ENCODE measurements at places on chromosomes 1 and 21.
A peak's percentile ranks its signal among the peaks of the same experiment; 100 is the strongest.

DNA sequence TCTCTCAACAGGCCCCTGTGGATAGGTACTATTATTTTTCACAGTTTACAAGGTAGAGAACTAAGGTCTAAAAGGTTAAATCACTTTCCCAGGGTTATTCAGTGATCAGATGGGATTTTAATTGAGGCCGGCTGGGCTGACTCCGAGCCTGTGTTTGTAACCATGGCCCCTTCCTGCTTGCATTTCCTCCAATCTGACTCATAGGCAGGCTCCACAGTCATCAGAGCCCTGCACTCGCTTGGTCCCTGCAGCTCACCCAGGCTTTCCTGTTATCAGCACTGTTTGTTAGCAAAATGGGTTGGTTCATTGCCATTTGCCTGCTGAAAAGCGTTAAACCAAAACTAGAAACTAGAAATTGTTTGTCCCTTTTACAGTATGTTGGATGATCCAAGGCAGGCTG, 41.4 kb upstream of the LMX1A start:
- no peak for DNase-seq

DNA sequence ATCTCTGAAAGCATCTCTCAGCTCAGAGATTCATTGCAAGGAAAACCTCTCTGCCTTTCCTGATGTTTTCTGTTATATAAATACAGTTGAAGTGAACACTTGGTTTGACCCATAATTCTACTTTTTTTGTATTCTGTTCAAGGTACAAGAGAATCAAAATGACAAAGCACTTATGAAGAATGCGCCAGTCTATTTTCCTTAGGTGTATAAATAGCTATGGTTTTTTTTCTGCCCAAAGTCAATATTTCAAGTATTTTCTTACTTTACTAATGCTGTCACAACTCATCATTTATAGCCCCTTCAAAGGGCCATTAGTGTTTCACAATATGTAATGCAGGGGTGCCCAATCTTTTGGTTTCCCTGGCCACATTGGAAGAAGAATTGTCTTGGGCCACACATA, 142.5 kb upstream of the C1orf105 start:
- DNase-seq: no peak

DNA sequence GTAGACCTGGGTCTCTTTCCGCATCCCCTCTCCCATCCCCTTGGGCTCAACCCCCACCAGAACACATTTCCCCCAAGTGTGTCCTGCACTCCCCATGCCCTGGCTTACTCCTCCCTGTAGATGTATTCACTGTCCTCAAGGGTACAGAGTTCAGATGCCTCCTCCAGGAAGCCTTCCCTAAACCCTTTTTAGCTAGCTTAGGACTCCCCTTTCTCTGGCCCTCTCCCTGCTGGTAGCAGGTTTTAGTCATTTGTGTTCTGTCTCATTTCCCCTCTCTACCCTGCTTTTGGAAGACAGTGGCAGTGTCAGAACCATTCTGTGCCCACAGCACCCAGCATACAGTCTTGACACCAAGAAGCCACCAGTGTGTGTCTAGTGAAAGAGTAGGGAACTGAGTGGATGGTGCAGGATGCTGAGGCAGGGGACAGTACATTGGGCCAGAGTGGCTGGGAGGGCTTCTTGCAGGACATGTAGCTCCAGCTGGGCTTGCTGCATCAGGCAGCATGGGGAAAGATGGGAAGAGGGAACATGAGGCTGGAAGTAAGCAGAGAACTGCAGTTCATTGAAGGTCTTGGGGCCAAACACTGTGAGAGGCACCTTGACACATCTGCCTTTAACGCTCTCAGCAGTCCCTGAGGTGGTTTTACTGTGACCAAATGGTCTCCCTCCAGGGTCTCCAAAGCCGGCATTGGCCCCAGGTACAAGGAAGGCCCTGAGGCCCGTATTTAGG, 2.5 kb downstream of the FOXO6 start:
- no peak for DNase-seq

DNA sequence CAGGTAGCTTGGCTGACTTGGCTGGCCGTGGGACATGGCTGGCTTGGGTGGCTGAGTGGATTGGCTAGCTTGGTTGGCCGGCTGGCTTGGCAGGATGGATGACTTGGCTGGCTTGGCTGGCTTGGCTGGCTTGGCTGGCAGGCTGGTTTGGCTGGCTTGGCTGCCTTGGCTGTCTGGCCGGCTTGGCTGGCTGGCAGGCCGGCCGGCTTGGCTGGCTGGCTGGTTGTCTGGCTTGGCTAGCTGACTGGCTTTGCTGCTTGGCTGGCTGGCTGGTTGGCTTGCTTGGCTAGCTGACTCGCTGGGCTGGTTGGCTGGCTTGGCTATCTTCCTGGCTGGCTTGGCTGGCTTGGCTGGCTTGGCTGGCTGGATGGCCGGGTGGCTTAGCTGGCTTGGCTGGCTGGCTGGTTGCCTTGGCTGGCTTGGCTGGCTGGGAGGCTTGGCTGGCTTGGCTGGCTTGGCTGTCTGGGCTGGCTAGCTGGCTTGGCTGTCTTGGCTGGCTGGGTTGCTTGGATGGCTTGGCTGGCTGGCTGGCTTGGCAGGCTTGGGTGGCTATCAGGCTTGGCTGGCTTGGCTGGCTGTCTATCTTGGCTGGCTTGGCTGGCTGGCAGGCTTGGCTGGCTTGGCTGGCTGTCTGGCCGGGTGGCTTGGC, 129.7 kb upstream of the FAM72C start:
- DNase-seq: no peak

GRCh38 chr1:234500269-234500668, 21.3 kb upstream of the TARBP1 start:
- DNase-seq: no peak

DNA sequence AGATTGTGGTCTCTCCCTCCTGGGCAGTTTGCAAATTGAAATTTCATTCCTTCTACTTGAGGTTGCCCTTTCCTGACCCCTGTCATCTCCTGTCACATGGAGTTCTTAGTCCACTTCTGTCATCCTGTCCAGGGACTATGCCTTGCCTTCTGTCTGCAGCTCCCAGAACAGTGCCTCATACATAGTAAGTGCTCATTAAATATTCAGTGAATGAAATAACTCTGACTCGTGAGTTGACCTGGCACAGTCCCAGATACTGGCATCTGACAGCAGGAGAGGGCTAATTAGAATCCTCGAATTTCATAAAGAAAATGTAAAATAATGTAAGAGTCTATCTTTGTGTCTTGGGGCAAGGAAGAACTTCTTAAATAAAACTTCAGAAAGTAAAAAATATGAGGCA, 50.8 kb downstream of the CNIH3 start:
- no peak for DNase-seq

- no peak for DNase-seq
These were observed 397.4 kb downstream of the PTPRU start for GRCh38 chr1:29633771-29634170.

DNA sequence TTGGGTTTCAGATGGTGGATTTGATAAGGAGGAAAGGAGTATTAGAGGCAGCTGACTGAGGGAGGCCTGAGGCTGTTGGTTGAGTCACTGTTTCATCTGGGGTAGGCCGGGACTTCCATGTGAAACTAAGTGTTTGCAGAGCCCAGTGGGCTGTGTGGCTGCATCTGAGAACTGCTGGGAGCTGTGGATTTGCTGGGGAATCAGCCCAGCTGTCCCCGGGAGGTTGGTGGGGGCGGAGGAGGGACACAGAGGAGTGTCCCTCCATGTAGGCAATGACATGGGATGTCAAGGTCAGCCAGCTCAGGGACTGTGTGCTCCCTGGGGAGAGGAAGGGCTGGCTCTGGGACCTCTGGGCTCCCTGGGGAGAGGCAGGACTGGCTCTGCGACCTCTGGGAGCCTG, 36.4 kb downstream of the SLC2A7 start:
- no peak for DNase-seq

- no peak for DNase-seq
These were observed 207.7 kb downstream of the LYPLAL1 start for GRCh38 chr1:219381396-219381795.

- DNase-seq: no peak
These were observed 44.8 kb downstream of the URB1 start for GRCh38 chr21:32347977-32348376.

GRCh38 chr1:10490286-10490970, 15.7 kb downstream of the PEX14 start:
- no peak for DNase-seq

DNA sequence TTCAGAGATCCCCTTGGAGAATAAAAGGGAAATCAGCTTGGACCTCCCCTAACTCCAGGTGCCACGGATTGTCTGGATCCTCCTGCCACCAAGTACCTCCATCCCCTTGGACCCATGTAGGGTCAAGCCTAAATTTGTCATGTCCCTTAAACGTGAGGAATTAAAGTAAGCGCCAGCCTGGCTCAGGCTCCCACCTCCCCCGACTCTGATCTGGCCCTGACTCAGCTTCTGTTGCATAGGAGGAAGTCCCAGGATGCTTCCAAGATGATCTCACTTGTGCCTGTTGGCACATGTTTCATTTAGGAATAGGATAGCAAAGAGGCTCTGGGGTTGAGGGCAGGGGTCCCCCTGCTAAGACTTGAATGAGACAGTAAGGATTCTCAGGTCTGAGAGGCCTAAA, 231.9 kb upstream of the JUN start:
- DNase-seq: no peak

DNA sequence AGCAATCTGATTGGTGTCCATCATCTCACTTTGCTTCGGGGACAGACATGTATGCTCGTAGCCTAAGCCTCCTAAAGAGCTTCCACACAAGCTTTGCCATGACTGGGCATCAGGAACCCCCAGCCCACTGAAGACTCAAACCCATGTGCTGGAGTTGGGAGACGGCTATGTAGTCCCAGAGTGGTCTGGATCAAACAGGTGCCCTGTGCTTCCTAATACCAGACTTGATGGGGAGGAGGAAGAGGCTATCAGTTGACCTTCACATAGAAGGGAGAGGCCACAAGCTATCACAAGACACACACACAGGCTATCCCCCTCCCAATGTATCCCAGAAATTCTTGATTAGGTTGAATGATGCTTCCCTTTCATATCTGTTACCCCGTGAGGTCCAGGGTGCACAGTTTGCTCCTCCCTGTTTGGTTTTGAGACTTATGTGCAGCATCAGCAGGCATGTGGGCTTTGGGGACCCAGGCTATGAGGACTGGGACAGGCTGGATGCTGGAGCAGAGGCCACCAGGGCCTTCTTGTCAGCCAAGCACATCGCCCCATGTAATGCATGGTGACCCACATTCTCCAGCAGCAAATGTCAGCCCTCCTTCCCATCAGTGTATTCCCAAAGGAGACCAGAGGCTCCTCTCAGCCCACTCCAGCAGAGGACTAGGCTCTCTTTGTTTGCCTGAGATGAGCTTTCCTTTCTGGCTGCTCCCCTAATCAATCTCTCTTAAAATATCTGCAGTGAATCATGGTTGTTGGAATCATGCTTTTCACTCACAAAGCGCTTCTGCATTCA, 159.8 kb downstream of the GRIK3 start:
- no peak for DNase-seq

DNA sequence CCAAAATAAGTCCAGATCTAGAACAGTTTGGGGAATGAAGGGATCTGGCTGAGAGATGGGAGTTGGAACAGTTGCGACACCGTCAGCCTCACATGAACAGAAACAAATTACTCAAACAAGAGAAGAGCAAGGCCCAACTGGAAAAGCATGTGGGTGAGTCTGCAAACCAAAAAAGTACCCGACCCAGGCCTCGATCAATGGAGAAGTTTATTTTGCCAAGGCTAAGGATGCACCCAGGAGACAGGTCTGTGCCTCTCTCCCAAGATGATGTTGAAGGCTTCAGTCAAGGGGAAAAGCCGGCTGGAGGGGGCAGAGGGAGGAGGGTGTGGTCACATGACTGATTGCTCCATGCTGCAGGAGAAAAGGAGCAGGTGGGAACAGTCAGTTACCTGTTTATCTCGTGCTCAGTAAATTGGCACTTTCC, 42.3 kb downstream of the KRTAP10-1 start:
- DNase-seq: peak; percentile 58

DNA sequence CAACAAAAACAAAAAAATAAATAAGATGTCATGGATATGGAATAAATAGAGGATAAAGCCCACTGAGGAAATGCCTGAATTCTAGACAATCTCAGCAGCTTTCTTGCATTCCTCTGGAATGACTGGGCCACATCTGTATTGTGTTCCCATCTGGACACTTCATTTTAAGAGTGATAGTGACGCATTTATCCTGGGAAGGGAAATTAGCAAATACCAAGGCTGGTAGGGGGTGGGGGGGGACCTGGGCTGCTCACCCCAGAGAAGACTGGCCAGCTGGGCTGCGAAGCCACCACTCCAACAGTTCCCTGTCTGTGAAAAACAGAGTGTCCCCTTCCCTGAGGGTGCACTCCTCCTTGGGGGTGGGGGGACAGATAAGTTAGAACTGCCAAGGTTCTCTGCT, 106.3 kb downstream of the HIVEP3 start:
- no peak for DNase-seq

GRCh38 chr1:46030876-46031660, 101.4 kb downstream of the PIK3R3 start:
- DNase-seq: no peak

DNA sequence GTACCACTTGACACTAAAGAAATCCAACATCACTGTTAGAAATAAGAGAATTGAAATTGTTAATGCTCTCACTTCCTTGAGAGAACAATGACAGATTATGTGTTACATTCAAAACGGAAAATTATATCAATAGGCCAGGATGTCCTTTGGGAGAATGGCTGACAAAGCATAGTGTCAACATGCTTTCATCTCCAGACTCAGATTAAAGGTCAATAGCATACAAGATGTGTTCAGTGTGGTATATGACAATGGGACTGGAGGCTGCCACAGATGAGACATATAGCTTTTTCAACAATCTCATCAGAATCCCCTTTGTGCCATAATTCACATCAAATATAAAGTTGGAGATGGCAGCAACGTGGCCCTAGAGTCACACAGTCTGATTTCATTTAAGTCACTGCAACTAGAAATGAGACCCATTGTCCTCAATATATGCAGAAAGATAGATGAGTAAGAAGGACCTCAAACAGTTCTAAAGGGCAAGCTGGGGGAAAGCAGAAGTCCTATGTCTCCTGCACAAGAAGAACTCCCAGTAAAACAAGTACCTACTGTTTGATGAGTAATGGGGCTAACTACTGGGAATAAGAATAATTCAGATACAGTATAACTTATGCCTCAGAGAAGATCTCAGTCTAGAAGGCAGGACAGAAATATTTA, 327.9 kb downstream of the TTLL7 start:
- DNase-seq: no peak

GRCh38 chr21:22758478-22758877, 1760.3 kb downstream of the NCAM2 start:
- no peak for DNase-seq

GRCh38 chr1:225464851-225465792, 37.3 kb upstream of the LBR start:
- no peak for DNase-seq
